ENCODE measurements at places on chromosomes 4 and X.

DNA sequence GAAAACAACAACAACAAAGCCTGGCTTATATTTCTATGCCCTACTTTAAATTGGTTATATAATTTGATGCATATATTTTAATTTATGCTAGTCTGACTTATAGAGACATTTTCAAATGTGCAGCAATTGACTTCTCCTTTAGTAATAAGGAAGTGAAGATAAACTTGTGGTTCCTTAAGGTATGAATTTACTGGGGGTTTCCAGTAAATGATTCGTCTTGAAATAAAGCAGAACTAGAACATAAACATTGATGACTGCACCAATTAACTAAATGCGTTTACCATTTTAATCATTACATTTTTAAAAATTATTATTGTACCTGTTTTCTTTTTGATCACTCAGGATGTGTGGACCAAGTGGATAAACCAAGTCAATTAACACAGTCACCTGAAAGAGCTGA, 99.6 kb upstream of the CCSER1 start:
- no peak for DNase-seq

GRCh38 chr4:149202117-149202516, 613.5 kb downstream of the IQCM start:
- no peak for DNase-seq

DNA sequence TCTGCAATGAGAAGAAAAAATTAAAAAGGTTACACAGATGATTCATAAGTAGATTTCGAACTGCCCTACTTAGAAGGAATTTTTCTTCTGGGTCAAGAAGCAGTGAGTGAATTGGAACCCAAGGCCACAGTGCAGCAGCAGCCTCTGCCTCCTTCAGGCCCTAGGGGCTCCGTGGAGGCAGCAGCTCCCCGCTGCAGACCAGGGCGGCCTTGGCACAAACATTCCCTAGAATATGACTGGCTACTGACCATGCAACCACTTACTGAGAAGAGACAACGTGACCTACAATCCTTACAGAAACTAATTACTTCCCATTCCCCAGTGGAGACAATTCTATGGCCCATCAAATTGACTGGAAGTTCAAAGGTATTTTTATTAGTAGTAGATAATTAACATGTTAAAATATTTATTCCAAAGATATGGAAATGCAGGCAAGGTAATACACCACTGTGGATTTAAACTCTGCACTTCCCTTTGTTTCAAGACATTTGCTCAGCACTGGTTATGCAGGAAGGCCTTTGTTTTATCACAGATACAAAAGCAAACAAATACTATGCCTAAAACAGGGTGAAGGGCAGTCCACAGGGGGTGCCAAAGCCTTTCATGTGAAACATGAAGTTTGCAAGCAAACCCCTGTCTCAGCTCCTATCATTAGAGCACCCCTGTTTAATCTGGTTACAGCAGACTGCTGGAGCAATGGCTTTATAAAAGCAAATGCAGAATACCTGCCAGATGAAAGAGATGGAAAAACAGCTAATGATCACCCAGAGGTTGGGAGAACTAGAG, 59.2 kb downstream of the PCDH19 start:
- DNase-seq, result no peak

DNA sequence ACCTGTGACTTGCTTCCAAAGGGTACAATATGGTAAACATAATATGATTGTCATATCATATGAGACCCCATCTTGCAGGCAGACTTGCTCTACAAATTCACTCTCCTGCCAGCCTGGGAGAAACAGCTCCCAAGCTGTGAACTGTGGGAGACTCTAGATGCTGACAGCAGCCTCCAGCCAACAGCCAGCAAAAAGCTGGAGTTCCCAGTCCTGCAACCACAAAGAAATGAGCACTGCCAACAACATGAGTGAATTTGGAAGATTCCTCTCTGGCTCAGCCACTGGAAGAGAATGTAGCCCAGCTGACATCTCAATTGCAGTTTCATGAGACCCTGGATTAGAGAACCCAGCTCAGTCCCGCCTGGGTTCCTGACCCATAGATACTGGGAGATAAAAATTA, 145.4 kb downstream of the QDPR start:
- no peak for DNase-seq

GRCh38 chr4:176981551-176981950, 188.8 kb upstream of the VEGFC start:
- no peak for DNase-seq

DNA sequence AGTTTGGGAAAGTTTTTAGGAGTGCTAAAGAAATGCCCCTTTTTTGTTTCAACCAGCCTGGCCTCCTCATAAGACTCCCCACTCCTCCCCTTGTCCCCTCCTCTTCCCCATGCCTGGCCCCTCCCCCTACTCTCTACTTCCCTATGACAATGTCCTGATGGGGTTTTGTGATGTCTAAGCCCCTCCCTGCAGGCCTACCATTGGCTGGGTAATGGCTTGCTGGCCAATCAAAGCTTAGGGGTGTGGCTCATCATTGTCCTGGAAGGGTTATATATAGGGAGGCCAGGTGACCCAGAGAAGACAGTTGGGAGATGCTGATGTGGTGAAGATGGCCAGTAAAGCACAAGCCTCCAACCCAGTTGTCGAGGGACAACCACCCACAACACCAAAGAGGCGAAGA, 48.2 kb upstream of the PASD1 start:
- no peak for DNase-seq

GRCh38 chr4:172553216-172553615, 615.4 kb upstream of the GALNT7 start:
- DNase-seq, result no peak

DNA sequence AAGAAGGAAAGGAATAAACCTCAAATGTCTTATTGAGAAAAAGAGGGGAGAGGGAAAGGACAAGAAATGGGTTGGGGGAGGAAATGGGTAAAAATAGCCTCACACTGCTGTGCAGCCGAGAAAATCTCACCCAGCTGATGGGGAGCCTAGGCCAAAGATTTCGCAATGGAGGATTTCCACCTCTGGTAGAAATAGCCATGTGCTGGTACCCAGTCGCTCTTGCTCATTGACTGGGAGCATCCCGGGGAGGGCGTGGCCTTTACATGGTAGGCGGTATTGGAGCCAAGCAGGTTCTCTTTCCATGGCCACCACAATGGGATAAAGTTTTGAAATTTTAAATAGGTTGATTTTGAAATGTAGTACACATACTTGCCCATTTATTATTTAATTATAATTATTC, 255.1 kb upstream of the LDB2 start:
- DNase-seq, result no peak

GRCh38 chrX:130147631-130148030, 18.0 kb downstream of the AIFM1 start:
- DNase-seq, result no peak

DNA sequence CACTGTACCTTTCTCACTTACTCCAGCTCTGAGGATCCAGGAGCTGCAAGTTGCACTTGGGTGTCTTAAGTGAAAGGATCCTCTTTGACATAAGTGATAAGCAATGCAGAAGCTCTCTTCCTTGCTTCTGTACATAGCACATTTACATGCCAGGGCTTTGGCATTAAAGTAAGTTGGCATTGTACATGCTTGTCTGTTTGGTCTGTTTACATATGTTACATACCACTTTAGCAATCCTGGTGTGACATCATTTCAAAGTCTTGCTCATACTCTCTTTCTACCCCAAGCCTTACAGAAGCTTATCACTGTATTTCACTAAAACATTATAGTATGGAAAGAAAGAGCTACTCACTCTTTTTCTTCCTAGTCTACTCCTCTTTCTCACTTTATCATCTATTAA, 2548.3 kb downstream of the ARAP2 start:
- no peak for DNase-seq
